ENCODE measurements at places on chromosomes 3 and 15.

DNA sequence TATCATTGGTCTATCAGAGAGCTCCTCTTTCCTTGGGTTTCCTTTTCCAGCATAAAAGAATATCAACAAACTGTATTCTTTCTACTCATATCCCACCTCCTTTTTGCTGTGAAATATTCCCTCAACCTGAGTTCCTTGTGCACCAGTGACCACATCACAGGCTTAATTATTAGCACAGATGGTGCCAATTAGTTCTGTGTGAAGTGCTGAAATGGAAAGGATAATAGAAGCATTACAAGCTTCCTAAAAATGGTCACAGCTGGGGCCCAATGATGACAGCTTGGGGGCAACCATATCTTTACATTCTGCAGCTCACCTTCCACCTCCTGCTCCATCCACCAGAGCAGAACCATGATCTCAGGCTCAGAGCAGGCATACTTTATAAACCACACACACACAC, 84.6 kb downstream of the ANO10 start:
- no peak for DNase-seq

DNA sequence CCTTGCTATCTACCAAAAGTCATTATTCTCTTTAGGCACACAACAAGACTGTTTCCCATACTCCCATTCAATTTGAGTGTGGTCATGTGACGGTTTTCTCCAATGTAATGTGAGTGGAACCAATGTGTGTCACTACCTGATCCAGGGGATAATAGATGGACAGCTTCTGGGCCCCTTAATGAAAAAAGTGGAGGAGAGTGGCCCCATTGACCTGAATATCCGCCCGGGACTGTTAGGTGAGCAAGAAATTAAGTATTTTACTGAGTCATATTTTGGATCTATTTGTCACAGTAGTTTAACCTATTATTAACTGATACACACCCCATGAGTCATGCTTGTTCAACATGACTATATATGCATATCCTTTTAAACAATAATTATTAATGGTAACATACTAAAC, 15.1 kb upstream of the ARID3B start:
- DNase-seq: no peak

- no peak for DNase-seq
Measured at GRCh38 chr15:80442728-80443403, 38.7 kb downstream of the ARNT2 start.

GRCh38 chr3:65052101-65052500, 364.3 kb upstream of the ADAMTS9 start:
- DNase-seq: no peak

GRCh38 chr15:51621155-51621765, 1.3 kb downstream of the DMXL2 start:
- DNase-seq: no peak

GRCh38 chr15:29103824-29104565, 165.6 kb downstream of the NSMCE3 start:
- DNase-seq: peak; percentile 81

DNA sequence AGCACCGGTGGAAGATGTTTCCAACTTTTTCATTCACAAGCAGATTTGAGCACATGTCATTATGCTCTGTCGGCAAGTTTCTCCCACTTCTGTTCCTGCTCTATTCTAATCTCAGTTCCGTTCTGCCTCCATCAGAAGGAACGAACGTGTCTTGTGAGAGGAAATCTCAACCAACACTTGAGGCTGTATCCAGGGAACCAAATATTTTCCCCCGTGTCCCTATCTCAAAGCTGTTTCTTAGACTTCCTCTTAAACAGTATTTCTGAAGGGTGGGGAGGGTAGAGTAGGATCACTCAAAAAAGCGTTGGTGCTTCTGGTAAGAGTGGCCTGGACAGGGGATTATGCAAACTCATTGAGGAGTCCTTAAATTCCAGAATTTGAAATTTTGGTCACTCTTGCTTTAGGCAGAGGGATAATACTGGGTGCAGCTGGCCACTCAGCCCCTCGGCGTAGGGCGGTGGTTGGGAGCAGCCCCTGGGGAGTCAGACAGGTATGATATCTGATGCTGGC, 54.9 kb downstream of the FRMD4B start:
- DNase-seq: no peak

DNA sequence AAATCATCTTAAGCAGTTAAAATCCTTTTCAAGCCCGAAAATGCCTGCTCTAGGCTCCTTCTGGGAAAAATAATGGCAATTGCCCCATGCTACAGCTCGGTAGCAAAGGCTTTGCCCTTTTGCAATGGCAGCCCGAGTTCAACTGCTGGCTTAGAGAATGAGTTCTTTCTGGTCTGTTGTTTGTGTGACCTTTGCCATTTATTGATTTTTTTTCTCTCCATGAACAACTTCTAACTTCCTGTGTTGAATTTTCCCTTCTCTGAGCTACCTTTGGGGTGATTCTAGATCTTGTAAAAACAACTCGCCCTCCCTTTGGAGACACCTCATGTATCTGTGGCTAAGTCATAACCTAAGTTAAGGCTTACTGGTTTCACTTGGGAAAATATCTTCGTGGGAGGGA, 139.3 kb downstream of the PLCH1 start:
- DNase-seq: no peak

DNA sequence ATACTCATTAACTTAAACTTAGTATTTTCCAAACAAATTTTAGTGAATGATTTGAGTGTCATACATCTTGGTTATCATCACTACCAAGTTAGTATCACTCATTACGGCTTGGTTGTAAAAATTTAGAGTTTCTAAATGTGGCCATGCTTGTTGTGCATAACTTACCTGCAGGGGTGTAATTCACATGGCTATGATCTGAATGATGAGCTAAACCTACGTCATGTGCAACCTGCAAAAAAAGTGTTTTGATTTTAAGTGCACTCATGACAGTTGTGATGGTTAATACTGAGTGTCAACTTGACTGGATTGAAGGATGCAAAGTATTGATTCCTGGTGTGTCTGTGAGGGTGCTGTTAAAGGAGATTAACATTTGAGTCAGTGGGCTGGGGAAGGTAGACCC, 17.6 kb upstream of the CLDN16 start:
- no peak for DNase-seq

GRCh38 chr3:143331350-143331749, 211.8 kb downstream of the CHST2 start:
- no peak for DNase-seq

DNA sequence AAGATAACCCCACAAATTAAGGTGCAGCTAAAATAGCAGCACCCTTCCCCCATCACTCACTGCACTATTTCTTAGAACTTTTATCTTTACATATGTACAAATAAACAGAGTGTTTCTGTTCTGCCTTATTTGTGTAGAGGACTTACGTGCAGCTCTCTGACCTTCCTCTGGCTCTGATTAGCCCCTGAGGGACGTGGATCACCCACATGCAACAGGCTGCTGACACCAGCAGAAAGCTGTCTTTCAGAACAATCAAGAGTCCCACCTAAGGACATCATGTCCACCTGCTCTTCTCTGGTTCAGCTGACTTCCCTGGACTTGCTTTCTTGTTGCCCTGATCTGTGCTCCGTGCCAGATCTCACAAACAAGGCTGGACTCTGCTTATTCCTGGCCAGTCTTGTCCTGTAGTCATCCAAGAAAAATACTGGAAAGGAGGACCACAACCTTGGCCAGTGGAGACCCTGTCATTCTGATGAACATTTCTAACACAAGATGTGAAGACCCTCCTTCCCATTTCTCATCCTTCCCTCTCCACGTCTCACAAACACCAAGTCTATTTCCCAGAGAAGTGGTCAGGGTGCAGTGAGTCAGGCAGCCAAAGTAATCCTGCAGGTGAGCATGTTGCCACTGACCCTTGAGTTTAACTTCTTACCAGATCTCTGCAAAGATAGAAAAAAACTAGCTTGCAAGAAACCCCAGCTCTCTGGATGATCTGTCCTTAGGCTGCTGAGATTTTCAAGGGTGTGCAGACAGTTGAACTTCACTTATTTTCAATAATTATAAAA, 243.6 kb upstream of the ICE2 start:
- DNase-seq: no peak

GRCh38 chr3:51336261-51336660, 48.8 kb upstream of the MANF start:
- DNase-seq: no peak

DNA sequence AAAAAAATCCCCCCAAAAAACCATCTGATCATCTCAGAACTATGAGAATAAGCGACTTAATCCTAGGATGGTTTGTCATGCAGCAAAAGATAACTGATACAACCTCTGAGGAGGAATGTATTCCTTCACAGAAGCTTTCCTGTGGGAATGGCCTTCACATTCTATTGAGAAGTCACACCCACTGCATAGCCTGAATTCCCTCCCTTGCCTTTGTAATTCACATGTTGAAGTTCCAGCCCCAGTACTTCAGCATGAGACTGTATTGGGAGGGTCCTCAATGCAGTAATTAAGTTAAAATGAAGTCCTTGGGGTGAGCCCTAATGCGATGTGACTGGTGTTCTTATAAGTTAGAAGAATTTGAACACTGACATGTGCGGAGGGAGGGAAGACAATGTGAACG, 395.2 kb downstream of the TUSC7 start:
- no peak for DNase-seq

DNA sequence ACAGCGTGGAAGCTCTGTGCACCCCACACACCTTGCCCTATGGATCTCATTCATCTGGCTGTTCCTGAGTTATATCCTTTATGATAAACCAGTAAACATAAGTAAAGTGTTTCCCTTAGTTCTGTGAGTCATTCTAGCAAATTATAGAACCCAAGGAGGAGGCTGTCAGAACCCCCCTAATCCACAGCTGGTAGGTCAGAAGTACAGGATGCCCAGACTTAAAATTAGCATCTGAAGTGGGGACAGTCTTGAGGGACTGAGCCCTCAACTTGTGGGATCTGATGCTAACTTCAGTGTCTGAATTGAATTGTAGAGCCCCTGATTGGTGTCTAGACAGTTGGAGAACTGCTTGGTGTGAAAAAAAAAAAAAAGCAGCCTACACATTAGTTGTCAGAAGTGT, 75.1 kb downstream of the B3GNT5 start:
- no peak for DNase-seq

- no peak for DNase-seq
Measured at GRCh38 chr15:92149029-92149428, 244.7 kb upstream of the ST8SIA2 start.

GRCh38 chr3:112582244-112582874, 20.5 kb downstream of the SLC35A5 start:
- DNase-seq: no peak

DNA sequence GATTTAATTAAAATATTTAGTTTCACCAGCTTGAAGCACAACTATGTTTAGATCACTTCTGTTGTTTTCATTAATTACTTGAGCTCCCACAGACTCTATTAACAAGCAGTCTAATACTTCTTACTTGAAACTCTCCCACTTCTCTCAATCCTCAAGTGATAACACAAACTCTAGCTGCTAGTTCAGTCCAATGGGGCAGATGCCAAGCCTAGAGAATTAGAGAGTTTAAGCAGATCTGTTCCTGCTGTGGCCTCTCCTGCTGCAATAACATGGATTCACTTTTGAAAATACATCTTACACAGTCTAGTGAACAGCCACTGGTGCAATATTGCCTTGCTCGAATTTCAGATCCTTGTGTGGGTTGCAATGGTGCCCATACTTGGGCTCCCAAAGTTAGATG, 566.4 kb upstream of the SGO1 start:
- DNase-seq: no peak

DNA sequence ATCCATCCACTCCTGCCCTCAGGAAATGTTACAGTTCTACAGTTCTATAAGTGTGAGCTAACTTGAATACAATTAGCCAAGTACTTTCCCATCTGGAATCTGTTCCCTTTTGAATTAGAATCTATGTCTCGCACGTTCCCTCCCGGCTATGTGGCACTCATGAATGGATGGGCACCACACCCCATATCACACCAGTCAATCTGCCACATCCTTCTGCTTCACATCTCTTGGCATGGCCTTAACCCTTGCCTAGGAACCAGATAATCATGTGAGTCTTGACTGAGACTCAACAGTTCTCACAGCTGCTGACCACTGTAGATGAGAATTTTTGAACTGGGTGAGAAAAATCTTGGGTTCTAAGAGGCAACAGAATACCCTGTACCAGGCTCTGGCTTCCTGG, 180.2 kb downstream of the TNIK start:
- no peak for DNase-seq

- peak; percentile 69 for DNase-seq
Measured at GRCh38 chr3:64484289-64484992, 203.4 kb downstream of the ADAMTS9 start.

- peak; percentile 9 for DNase-seq
Measured at GRCh38 chr3:86990734-86991481, at the start of gene VGLL3. Gene VGLL3, minus strand, starts transcription at chr3:86991149. Its CDS starts 406 bp downstream, at chr3:86990743.

GRCh38 chr3:61634678-61635077, 73.3 kb downstream of the PTPRG start:
- no peak for DNase-seq

GRCh38 chr3:184756151-184757021, 44.5 kb upstream of the MAGEF1 start:
- DNase-seq: no peak

GRCh38 chr3:8518138-8518537, 16.5 kb downstream of the LMCD1 start:
- no peak for DNase-seq

DNA sequence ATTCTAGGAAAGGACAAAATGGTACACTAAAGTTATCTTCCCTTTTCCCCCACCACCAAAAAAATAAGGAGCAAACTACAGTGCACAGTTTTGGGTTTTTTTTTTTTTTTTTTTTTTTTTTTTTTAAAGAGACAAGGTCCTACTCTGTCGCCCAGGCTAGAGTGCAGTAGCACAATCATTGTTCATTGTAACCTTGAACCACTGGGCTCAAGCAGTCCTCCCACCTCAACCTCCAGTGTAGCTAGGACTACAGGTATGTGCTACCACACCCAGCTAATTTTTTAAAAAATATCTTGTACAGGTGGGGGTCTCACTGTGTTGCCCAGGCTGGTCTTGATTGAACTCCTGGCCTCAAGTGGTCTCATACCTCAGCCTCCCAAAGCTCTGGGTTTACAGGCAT, 14.9 kb downstream of the SETD5 start:
- DNase-seq: no peak

DNA sequence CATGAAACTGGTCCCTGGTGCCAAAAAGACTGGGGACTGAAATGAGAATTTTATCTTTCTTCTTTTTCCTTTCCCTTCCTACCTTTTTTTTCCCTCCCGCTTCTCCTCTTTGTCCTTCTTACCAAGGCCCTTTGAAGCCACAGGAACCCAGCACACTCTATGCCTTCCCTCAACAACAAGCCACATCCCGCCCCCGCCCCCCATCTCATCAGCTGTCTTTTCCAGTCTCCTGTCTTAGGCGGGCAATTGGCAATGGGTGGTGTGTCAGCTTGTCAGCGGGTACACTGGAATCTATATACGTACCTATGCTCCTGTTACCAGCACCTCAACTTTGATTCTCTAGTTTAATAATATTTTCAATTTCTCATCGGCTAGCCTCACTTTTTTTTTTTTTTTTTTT, 56.3 kb upstream of the CHD2 start:
- DNase-seq: no peak

DNA sequence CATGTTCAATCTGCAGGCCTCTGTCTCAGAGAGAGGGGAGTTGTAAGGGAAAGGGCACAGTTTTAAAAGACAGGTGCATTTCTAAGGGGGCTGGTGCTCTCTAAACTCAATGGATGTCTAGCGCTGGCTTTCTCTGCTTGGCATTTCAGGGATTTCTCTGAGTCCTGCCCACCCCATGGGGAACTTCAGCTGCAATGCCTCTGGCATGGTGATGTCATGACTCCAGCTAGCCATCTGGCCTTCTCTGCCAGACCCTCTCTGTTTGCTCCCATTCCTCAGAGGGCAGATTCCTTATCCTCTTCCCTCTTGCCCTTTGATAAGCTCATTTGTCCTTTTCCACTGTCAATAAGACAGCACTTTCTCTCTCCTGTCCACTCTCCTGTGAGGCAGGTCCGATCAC, 40.8 kb downstream of the RPLP1 start:
- DNase-seq: no peak

GRCh38 chr3:77038468-77038929, 1.4 kb upstream of the ROBO2 start:
- DNase-seq: peak; percentile 75
